ENCODE measurements at places on chromosomes 7 and 10.
A peak's percentile ranks its signal among the peaks of the same experiment; 100 is the strongest.

GRCh38 chr7:65233409-65234034 is 140.1 kb upstream of the ZNF92 start:
- no peak for DNase-seq

DNA sequence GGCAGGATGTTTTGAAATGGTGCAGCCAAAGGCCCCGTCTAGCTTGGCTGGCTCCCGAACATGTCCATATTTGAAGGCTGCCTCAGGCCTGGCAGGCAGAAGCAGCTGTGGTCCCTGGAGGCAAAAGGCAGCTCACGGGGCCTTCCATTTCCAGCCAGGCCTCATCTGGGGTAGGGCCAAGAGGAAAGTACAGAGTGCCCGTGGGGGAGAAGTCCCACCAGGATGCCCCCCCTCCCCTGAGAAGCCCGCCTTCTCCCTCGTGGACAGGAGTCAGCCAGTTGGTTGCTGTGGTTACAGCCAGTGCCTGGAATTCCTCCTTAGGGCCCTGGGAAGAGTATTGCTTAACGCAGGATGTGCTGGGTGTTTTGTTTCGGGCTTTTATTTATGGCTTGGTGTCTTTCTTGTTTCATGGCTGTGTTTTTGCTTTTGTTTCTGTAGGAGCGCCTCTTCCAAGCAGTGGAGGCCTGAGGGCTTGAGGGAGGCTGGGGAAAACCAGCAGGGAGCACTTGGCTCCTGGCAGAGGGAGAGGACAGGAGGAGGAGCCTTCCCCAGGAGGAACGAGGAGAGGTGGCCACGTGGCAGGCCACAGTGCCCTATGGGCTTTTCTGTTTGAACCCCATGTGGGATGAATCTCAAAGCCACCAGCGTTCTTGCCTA is 45.4 kb downstream of the CHST3 start:
- no peak for DNase-seq

GRCh38 chr7:132750530-132751217 is 174.4 kb upstream of the PLXNA4 start:
- no peak for DNase-seq

DNA sequence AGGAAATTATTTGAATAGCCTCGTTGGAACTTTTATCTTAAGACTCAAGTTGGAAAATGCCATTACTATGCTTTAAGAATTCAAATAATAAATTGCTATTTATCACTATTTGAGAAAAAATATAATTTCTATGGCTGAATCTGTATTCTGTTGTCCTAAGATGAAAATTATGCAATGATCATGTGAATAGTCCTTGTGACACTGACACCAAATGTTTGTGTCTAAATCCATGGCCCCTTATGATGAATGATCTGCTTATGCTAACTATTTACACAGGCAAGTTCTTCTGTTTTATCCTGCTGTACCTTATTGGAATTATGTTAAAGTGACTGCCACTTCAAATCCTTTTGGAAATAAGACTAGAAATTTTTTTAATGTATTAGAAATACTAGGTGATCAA is 208.7 kb downstream of the DOCK4 start:
- no peak for DNase-seq

DNA sequence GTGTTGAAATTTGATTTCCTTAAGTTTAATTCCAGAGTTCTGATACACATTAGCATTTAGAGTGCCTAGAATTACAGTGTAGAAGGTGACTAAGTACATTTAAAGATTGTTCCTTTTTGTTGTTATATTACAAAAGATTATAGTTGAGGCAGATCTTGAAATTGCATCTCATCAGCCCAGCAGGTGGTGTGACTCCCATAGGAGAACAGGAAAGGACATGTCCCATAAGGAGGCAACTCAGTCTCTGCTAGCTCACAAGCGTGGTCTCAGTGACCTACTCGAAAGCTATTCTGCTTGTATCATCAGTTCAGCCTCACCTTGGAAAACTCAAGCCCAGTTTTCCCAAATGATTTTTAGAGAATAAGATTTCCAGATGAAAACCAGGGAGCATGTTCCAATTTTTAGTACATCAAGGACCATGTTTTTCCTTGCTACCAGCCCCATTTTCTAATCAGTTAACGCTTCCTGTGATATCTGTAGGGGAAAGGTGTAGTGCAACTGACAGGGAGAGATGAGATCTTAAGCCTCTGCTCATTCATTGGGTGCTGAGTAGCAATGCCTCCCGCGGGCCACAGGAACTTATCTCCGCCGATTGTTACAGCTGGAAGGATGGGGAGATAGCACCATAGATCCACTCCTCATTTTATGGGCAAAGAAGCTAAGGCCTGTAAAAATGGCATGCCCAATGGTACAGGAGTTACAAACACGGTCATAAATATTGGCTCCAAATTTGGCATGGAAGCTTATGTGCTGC is 1.1 kb upstream of the GNAI1 start:
- no peak for DNase-seq

DNA sequence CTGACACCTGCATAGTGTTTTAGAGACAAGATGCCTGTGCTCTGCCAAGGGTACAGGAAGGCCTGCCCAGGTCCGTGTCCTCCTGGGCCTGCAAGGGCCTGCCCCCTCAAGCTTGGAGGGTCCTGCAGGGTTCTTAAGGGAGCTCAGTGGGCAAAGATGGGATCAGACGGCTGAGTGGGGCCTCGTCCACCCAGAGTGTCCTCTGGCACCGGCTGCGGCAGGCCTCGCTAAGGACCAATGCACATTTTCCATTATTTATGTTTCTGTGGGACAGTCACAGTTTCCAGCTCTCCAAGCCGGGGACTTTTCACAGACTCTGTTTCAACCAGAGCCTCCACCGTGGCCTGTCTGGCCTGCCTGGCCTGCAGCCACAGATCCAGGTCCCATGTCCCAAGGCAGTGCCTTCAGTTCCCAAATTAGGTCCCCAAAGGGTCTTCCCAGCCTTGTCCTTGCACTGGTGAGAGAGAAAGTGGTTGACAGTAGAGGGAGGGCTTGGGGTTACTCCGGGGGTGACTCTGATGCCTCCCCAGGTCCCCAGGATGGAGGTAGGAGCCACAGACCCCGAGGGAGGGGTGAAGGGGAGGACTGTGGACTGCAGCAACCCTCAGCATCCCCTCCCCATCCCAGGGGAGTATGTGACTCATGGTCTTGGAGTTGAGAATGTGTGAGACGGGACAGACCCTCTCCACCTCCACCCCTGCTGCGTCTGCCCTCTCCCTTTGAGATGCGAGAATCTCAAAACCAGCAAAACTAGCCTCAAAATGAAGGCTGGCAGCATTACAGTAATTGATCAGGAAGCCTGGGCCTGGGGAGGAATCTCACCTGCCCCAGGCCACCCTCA is 14.8 kb downstream of the MYL10 start:
- DNase-seq: no peak

- DNase-seq: peak; percentile 68
Measured at GRCh38 chr10:79374312-79375191, 27.3 kb downstream of the PPIF start.

All from 8988T (cell line).